ENCODE measurements at places on chromosomes 1 and 21.
A peak's percentile ranks its signal among the peaks of the same experiment; 100 is the strongest.

DNA sequence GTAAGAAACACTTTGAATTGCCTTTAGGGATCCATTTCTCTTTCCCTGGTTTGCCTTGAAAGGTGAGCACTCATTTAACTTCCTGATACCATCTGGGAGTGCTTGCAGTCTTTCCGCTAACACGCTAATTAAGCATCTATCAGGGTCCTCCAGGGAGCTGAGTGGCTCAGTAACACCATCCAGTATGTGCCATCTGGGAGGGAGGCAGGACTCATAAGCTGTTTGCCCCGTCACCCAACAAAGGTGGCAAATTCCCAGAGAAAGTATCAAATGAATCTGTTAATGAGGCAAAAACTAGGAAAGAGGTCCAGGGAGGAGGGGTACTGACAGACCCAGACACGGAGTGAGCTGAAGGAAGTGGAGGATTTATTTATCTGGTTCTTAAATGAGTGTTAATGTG, 430.9 kb downstream of the HLX start:
- no peak for DNase-seq

- no peak for DNase-seq
These were observed 11.4 kb upstream of the CCN1 start for GRCh38 chr1:85569122-85569521.

DNA sequence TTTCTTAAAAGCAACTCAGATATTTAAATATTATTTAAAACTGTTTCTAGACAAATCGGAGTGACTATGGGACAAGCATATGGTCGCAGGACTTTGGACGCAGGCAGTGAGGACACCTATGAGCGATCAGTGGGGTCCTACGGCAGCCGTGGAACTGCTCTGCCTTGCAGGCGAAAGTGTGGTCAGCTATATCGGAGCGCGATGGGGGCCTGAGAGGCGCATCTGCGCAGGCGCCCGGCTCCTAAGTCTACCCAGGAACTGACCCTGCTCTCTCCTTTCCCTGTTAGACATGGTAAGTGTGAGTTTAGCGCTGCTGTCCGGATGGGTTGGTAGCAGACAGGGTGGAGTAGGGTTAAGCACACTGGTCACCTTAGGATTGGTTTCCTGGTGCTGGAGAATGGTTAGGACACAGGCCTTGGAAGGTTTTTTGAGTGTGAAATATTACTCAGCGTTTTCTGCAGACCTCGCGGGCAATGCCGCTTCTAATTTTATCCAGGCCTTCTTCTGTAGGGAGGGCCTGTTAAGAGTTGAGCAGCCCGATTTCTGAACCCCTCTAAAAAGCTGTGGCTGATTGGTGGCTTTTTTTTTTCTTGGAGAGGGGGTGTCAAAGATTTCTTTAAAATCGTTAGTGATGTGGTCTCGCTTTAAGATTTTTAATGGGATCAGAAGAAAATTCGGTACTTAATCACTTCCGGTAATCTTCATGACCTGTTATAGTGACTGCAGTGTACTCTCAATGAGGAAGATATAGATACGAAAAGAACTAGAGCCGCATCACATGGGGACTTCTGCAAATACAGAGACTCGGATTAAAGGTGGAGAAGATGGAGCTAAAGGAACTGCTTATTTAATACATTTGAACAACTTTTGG, at the start of gene RABGGTB:
TSS of gene RABGGTB (plus strand) at position 274 of the 871 bp plus-strand sequence. CDS start at position 290, 16 bp downstream.
- peak; percentile 96 for DNase-seq

GRCh38 chr21:34984356-34985058, 64.6 kb downstream of the RUNX1 start:
- DNase-seq, result no peak

- DNase-seq, result no peak
These were observed 35.3 kb upstream of the SOD1 start for GRCh38 chr21:31624181-31624580.

- no peak for DNase-seq
These were observed 46.1 kb upstream of the FBXO28 start for GRCh38 chr1:224067621-224068457.

- no peak for DNase-seq
These were observed 81.0 kb upstream of the AKT3 start for GRCh38 chr1:243930822-243931671.

DNA sequence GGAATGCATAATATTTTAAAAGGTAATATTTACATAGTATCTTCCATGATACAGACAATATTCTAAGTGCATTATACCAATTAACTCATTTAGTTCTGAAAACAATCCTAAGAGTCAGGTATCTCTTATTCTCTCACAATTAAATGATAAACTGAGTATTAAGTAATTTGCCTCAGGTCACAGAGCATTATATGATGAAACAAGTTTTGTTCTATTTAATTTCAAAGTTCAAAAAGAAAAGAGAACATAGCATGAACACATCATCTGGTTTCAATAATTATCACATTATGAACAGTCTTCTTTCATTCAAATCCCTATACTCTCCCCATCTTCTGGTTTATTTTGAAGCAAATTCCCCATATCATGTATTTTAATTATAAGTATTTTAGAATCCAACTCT, 927.5 kb downstream of the ADGRL2 start:
- no peak for DNase-seq

DNA sequence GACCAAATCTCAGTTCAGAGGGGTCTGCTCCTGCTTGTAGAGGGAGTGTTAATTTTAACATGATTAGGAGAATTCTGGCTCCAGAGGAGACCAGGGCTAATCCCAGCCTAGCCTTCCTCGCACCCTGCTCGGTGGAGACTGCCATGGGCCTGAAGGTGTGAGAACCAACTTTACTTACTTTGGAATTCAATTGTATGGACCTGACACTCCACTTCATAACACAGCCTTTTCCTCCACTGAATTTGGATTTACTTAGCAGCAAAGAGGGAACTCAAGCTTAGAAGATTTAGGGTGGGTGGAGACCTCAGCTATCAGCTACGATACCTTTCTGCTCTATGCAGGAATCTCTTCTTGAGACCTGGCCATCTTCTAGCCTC, 11.5 kb downstream of the PLXNA2 start:
- DNase-seq, result no peak

DNA sequence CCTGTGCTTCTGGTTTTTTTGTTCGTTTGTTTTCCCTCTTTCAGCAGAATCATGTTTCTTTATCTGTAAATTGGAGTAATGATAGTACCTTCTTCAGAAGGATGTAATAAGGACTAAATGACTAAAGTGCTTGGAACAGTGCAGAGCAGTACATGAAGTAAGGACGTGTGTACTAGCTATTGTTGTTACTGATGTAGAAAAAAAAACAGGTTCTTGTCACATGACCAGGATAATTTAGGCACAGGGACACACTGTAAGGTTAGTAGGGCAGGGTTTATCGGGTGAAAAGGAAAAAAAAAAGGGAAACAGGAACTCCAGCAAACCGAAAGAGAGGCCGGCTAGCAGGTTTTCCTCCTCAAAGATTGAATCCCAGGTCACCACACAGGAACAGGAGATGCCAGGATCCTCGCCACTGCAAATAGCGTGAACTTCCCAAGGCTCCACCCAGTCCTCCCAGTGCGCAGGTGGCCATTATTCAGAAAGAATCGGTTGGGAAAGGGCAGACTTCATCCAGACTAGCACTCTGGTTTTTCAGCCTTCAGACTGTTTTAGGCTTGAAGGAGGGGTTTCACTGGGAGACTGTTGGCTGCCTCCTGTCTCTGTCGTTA, 63.8 kb upstream of the PRRC2C start:
- DNase-seq, result no peak

DNA sequence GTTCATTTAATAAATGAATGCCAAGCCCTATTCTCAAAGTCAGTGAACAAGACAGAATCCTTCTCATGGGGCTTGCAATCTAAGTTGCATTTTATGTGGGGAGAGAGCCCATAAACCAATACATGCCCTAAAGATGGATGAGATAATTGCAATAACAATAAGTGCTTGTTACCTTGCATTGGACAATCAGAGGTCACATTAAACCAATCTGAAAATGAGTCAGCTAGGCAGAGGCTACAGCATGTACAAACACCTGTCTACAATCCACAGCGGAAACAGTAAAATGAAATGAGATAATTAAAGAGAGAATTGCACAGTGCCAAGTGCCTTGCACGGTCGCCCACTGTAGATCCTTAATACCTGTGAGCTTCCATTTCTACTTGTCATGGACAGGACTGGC, 7.4 kb upstream of the IGFN1 start:
- DNase-seq, result no peak

- DNase-seq, result peak; percentile 80
These were observed 60.3 kb downstream of the CD46 start for GRCh38 chr1:207811920-207812720.

DNA sequence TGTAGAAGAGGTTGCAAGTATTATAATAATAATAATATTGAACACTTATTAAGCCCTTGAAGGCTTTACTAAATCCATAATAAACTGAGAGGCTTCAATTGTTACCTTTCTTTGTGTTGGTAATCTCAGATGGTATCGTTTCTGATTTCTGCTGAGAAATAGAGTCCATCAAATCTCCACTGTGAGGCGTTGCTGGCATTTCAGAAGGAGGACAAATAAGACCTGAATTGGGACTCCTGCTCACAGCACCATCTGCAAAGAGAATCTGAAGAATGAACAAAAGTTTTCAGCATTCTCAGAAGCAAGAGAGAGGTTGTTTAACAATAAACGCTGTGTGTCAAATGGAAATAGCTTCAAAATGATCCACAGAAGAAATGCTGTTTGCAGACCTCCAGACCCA, 93.7 kb downstream of the WDR3 start:
- DNase-seq, result no peak

GRCh38 chr1:6037338-6037762, 8.3 kb upstream of the KCNAB2 start:
- DNase-seq, result no peak

GRCh38 chr1:165887877-165888551, 60.6 kb downstream of the UCK2 start:
- no peak for DNase-seq

DNA sequence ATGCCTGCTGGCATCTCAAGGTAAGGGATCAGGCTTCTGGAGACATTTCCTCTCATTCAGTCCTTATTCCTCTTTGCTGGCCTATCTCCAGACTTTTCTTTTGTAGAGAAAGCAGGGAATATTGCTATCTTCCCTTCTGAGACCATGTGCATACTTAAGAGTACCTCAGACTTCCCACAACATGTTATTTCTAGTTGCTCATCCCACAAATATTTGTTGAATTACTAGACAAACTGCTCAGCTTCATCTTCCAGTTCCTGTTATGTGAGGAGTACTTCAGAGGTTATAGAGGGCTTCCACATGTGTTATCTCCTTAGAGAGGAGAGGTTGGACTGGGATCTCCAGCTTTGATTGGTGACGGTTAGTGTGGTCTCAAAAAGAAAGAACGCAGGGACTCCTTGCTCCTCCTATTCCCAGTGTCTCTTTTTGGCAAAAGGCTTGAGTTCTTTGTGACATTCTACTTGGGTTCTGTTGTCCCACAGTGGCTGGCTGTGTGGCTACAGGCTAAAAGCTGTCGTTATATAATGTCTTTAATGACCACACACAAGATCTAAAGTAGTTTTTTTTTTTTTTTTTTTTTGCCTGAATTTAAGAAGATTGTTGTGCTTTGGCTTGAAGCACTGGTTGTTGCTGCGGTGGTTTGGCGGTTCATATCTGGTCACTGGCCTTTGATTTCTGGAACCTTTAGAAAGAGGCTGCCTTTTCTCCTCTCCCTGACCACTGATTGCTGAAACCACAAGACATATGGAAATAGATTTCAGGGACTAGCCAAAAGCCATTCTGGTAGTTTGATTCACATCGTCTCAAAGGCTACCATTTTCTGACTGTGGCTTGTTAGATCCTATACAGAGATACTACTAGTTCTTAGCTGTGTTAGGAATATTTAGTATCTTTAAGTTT, 78.7 kb downstream of the FGGY start:
- DNase-seq, result no peak

DNA sequence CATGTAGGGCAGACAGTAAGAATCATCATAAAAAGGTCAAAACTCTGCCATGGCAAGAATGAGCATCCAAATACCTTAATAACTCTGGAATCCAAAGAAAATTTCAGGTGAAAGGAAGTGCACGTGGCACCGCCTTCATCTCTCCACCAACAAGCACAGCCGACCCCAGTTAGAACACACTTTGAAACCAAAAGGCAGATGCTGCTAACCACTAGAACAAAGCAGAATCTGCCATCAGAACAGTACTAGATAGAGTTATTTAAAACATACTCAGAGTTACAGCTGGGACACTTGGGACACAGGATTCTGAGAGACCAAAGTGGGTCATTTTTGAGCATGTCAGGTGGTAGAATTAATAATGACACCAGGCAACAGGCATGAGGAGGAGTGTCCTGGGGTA, 106.7 kb upstream of the SOD1 start:
- no peak for DNase-seq

DNA sequence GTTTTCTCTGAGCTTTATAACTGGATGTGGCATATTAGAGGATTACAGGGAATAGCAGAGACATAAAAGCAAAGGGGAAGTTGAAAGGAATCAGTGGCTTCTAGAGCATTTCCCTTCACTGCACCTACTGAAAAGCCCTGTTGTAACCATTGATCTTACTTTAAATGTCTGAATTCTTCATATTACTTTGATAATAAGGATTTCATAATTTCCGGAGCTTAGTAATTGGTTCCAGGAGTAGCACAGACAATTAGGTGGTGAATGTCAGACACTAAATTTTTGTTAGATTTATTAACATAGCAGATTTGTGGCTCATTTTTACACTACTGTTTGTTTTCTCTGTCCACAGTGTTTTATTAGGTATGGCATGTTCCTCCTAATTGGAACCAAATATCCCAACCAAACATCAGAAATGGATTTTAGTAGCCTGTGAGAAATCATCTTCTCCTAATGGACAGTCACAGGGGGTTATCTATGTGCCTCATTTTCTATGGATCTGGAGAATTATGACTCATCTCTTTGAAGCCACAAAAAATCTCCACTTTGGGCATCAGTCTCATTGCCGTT, 100.5 kb downstream of the GIPC2 start:
- no peak for DNase-seq

- DNase-seq, result no peak
These were observed 22.8 kb upstream of the EFNA1 start for GRCh38 chr1:155104605-155105534.

- DNase-seq, result no peak
These were observed 34.7 kb downstream of the UBE2G2 start for GRCh38 chr21:44766818-44767354.

DNA sequence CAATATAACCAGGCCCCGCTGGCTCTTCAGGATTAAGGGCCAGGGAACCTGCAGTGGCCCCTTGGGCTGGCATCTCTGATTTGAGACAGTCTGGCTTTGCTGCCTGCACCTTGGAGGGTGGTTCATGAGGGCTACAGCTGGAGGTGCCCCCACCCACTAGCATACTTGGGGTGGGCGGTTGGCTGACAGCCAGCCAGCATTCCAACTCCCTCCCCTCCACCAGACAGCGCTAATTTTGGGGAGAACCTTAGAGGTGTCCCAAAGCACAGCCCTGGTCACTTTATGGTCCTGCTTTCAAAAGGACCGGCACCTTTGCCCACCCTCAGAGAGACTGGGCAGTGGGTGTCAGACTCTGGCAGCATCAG, 180.7 kb upstream of the VAMP3 start:
- no peak for DNase-seq

- no peak for DNase-seq
These were observed 86.3 kb downstream of the ACBD6 start for GRCh38 chr1:180415985-180416633.

DNA sequence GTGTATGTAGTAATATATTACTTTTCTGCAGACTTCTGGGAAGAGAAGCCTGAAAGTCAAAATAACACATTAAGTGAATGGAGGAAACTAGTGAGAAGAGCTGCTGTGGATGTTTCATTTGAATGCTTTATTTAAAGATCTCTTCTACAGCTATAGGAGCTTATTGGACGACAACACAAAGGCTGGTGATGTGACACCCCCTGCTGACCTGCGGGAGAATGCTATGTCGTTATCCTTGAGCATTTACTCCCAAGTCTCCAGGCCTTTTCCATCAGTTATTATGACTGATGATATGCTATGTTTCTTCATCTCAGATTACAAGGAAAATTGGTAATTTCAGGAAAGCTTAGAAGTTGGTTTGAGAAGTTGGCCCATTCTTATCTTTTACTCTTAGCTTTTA, 22.3 kb upstream of the PLA2G4A start:
- DNase-seq, result no peak
